Fibroblast of mammary gland (primary cell): ENCODE measurements at places on chromosomes 7 and 10.

- DNase-seq, result peak; percentile 92
These were observed 31.3 kb upstream of the SMC3 start for GRCh38 chr10:110535958-110536891.

DNA sequence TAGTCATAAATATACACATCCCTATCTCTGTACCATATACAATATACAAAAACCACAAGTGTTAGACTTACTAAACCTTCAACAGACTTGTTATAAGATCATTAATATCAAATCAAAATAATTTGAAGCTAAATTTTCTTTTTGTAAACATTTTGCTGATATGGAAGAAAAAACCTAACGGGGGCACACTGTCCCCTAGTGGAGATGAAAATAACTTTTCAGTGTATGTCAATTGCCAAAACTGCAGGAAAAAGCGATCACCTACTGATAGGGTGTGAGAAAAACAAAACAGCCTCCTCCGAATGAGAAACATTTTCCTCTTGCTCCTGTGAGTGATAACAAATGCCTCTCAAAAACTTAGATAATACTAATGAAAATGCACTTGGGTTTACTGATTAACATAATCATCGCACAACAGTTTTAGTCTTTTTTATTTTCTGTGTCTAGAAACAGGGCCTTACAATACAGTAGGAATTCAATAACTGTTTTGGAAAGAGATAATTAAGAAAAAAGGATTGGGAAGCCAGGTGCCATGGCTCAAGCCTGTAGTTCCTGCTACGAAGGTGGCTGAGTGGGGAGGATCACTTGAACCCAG lies 322.7 kb downstream of the CRPPA start:
- peak; percentile 36 for DNase-seq

DNA sequence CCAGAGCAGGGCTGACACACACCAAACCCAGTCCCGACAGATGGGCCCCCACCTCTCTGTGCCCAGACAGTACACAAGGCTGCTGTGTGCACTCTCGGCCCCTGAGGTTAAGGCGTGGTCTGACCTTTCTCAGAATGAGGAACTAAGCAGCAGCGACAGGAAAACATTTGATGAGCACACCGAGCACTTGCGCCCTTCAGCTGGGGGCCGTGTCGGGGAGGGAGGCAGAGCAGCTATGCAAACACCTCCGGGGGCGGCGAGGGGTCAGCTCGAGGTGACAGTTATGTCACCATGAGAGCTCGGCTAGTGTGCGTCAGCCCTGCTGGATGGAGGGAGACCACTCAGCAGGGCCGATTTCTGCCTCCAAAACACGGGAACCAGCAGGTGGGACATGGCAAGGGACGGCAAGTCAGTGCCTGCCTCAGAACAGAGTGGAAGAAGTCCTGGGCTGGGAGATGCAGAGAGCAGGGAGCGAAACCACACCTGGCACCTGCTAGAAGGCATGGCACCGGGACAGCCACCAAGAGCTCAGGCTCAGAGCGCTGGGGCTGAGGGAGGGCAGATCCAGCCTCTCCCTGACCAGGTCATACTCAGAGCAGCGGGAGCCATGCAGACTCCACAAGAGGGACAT lies 57.4 kb downstream of the CHST15 start:
- no peak for DNase-seq

- DNase-seq, result peak; percentile 27
These were observed 28.4 kb downstream of the JMJD1C start for GRCh38 chr10:63437116-63437949.

DNA sequence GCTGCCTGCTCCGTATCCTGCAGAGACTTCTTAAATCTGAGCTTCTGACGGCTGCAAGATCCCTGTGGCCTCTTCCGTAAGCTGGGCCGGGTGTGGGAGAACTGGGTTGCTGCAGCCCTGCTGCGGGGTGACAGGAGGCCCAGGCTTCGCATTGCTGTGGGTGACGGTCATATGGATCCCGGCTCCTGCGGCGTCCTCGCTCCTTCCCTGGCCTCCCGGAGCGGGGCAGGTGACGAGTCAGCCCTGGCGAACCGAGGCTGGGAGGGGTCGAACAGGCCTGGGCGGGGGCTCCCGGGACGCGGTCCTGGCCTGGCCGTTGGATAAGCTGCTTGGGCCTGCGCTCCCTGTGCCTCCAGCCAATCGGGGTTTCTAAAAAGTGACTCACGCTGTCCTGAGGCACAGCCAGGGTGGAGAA lies 7.8 kb upstream of the UBE2D1 start:
- peak; percentile 83 for DNase-seq

DNA sequence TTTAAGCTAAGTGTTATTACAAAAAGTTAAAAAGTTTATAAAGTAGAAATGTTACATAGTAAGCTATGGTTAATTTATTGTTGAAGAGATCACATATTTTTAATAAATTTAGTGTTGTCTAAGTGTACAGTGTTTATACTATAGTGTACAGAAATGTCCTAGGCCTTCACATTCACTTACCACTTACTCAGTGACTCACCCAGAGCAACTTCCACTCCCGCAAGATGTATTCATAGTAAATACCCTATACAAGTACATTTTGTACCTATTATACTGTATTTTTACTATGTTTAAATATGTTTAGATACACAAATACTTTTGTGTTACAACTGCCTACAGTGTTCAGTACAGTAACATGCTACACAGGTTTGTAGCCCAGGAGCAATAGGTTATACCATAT lies 69.2 kb downstream of the DNAJC1 start:
- peak; percentile 56 for DNase-seq

GRCh38 chr7:36946401-36946739 lies 222.1 kb upstream of the AOAH start:
- no peak for DNase-seq

GRCh38 chr10:62244785-62245467 lies 23.7 kb downstream of the RTKN2 start:
- DNase-seq, result peak; percentile 84

DNA sequence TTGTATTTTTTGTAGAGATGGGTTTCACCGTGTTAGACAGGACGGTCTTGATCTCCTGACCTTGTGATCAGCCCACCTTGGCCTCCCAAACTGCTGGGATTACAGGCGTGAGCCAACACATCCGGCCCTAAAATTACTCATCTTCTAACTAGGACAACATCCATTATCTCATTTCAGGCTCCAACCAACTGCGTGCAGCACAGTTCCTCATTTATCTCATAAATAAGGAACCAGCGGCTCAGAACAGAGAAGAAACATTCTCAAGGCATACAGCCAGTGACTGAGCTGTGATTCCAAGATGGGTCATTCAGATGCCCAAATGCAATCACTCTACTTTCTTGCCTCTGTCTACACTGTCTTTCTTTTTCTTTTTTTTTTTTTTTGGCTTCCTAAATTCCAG lies 356.1 kb downstream of the ELMO1 start:
- DNase-seq, result peak; percentile 6

- peak; percentile 41 for DNase-seq
These were observed 27.1 kb downstream of the LMTK2 start for GRCh38 chr7:98133621-98134303.

DNA sequence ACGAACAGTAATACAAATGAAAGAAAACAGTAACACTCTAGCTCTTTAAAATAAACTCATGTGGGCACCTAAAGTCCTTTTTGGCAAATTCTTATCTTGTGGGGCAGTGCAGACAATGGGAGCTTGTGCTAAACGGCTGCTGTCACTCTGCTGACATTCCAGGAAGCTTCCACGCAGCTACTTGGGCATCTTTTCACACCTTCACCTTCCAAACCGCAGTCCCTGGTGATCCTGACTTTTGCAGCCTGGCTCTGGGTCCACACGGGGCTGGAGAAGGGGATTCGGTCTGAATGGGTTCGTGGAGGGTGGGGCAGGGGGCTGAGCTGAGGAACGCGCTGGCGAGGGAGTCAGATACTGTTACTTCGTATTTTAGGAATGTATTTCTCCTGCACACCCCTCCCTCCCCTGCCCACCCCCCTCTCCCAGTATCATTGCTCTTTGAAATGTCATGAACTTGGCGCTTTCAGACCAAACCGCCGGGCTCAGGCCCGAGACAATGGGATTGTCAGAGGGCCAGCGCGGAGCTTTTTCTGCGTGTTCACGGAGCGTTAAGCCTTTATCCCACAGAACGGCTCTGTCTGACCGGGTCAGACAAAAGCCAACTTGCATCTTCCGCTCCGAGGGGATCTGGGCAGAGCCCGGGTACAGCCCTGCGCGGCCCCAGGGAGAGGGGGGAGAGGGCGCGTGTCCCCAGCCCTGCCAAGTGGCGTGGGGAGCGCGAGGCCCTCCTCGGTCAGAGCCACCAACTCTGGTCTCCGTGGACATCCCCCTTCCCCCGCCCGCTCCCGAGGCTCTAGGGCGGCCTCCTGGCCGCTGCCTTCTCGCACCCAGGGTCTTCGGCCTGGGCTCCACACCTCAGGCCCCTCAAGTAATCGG lies 76.7 kb upstream of the EN2 start:
- DNase-seq, result no peak

GRCh38 chr7:127588019-127588696 lies at the start of gene ARF5:
TSS of gene ARF5 (plus strand) at chr7:127588411. CDS start at chr7:127588499, 88 bp downstream.
- DNase-seq, result peak; percentile 63

DNA sequence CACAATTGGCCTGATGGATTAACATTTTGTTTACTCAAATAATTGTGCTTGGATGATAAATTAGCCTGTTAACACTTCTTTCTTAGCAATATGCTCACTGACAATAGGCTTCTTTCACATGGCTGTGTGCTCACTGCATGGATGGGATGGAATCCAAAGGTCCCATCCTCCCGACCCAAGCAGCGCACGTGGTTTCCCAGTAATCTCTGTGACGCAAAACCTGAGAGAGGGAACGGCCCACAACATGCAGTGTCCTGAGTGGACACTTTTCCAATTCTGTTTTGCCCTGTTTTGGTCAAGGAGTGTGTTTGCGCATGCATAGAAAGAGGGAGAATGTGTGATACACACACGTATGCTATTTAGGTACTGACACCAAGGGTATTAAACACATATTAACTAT lies 42.1 kb upstream of the RASGEF1A start:
- DNase-seq, result peak; percentile 64

- DNase-seq, result peak; percentile 50
These were observed 5.5 kb downstream of the CUEDC2 start for GRCh38 chr10:102426803-102427287.

DNA sequence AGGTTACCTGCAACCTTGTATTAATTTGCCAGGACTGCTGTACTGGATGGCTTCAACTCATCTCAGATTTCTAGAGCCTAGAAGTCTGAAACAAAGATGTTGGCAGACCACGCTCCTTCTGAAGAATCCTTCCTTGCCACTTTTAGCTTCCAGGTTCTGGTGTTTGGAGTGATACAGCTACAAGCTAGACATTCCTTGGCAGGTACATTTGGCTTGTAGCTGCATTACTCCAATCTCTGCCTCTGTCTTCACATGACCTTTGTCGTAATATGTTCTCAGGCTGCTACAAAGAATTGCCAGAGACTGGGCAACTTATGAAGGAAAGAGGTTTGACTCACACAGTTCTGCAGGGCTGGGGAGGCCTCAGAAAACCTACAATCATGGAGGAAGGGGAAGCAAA lies 146.3 kb downstream of the GALNT17 start:
- no peak for DNase-seq

DNA sequence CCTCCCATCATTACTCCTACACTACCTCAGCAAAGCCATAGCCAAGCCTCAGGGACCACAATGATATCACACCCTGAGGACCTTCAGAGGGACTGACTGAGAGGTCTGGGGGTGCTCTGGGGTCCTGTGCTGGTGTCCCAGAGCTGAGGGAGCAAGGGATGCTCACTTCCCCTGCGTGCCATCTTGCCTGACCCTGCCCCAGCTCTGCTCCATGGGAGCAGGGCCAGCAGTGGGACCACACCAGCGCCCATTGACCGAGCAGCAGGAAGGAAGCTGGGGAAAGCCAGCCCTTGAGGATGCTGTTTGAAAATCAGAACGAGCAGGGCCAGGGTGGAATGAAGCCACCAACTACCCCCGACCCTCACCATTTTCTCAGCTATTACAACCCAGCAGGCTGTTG lies 103.0 kb downstream of the PARP12 start:
- no peak for DNase-seq

GRCh38 chr10:120940299-120940900 lies 89.2 kb downstream of the WDR11 start:
- DNase-seq, result no peak

DNA sequence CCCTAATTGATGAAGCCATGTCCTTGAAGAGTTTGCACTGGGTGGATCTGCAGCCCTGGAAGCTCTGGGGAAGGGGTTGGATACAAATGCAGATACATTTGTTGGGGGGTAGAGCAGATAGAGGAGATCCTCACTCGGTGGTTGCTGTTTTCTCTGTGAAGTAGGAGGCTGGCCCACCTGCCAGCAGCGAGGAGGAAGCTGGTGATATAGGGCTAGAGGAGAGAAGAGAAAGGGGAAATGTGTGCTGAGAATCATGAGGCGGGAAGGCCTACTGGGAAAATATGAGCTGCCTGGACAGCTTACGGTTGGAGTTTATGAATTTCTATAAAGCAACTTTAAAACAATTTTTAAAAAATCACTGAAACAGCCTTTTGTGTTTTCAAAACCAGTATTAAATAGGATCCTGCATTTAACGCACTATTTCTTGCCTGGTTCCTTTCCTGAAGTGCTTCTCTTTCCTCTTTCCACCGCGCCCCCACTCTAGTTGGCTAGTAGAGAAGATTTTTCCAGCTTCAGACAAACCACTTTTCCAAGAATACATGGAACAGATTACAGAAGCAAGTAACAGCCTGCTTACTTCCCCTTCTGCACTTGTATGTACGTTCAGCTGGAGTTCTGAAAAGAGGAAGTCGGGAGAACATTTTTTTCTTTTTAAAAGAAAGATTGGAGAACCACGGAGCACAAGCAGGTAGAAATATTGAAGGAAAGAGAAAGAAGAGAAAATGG lies 100.6 kb upstream of the GLCCI1 start:
- DNase-seq, result no peak

- DNase-seq, result peak; percentile 21
These were observed 43.4 kb downstream of the LDB3 start for GRCh38 chr10:86711513-86712316.

DNA sequence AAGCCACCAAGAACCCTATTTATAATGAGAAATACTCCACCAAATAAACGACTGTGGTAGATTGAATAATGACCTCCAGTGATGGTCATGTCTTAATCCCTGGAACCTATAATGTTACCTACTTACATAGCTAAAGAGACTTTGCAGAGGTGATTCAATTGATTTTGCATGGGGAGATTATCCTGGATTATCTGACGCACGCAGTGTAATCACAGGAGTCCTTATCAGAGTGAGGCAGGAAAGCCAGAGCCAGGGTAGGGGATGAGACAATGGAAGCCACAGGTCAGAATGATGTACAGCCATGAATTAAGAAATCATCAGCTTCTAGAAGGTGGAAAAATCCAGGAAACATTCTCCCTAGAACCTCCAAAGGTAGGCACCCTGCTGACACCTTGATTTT lies 286.4 kb upstream of the SP4 start:
- no peak for DNase-seq
